Putamen (tissue), 1 donor: ENCODE measurements at places on chromosomes 2 and 18.

DNA sequence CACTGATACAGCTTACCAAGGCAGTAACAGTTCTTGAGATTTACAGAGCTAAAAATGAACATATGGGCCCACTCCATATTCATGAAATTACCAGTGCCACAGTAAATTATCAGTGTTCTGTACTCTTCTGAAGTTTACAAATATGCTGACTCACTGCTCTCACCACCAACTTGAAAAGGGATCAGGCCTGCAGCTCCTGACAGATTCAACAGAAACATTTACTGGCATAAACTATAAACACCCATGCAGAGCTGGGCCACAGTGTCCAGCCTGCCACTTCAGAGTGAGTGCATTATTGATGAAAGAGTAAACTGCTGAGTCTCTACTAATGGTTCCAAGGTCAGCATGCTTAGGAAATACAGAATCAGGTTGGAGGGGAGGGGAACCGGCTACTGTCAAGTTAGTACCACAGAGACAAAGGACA, 83.1 kb downstream of the FARSB start:
- DNase-seq: no peak

DNA sequence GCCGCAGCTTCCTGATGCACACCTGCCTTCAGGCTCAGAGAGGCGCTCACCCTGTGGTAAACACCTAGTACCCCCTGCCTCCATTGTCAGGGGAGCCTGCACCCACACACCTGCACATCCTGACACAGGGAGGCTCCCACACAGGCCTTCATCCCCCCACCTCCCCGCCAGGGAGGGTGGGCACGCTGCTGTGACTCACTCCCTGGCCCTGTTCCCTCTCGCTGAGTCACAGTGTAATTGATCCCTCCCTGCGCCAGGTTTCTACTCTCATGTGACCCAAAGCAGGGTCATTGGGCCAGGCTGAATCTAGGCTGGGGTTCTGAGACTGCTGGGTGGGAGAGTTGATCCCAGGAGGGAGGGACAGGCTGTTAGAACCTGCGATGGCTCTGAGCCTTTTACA, 8.5 kb upstream of the CELF4 start:
- peak; percentile 55 for DNase-seq

DNA sequence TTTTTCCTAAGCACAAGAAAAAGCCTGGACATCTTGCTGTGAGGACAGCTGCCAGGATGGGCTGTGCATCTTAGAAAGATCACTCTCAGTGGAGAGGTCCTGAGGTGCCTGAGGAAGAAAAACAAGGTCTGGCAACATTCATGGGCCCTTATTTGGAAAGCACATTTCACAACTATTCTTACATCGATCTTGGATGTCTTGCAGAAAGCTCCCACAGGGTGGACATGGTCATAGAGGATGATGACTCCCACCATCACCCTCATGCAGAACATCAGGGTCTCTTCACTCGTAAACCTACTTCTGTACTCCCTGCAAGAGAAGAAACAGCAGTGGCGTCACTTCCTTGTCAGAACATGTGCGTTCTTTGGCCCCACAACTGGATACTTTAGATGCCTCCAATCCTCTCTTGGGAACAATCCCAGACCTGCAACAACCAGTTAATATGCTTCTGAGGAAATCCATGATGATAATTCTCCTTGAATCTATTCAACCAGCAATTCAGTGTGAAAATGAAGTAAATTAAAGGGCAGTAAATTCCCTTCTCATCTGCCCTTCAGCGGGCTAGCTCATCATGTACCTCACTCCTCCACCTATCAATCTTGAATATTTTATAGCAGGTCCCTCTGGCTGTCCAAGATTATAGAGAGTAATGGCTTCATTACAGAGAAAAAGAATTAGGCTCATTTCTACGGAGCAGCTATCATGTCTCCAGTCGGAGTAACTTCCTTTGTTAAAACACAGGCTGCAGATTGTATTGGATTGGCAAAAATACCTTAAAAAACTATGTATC, 106.2 kb downstream of the CYRIA start:
- no peak for DNase-seq

DNA sequence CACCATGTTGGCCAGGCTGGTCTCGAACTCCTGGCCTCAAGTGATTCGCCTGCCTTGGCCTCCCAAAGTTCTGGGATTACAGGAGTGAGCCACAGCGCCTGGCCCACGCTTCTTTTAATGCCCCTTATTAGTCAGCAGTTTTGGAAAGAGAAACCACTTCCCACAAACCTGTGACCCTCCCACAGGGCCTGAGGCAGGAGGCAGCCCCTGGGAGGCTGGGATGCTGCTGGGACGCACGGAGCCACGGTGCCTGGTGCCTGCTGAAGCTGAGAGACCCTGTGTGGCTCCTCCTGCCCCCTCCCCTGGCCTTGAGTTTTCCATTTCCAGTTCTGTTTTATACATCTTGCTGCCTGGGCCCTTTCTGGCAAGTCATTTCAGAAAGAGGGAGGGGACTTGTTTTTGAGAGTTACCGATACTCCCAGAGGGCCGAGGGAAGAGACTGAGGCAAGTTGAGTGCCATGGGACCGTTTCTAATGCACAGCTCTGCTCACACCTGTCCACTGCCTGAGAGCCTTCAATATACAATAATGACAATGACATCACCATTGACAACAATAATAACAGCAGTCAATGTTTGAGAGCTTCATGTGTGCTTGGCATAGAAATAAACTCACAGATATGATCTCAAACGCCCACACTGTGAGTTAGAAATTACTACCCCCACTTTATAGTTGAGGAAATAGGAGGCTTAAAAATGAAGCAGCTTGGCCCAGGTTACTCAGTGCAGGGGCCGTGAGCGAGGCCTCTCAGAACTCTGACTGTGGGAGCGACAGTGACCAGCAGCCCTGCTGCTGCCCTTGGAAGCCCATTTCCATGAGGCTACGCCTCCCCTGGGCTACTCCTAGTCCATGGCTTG, 78.1 kb upstream of the YWHAQ start:
- DNase-seq: no peak

DNA sequence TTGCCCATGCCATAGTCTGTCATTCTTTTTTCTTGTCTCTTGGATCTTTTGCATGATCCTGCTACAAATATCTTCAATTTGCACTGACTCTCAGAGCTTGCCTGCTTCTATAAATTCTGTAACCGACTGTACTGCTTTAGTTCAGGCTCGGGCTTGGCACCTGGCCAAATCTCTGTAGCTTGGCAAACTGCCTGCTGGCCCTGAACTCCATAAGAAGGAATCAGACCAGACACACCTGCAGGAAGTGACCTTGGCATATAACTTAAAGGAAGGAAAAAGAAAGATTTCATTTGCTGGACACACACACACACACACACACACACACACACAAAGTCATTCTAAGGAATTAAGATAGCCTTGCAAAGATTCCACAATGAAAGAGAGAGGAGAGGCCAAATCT, 291.2 kb upstream of the DDX18 start:
- DNase-seq: no peak

GRCh38 chr2:46229134-46230063, 67.8 kb upstream of the EPAS1 start:
- DNase-seq: no peak

DNA sequence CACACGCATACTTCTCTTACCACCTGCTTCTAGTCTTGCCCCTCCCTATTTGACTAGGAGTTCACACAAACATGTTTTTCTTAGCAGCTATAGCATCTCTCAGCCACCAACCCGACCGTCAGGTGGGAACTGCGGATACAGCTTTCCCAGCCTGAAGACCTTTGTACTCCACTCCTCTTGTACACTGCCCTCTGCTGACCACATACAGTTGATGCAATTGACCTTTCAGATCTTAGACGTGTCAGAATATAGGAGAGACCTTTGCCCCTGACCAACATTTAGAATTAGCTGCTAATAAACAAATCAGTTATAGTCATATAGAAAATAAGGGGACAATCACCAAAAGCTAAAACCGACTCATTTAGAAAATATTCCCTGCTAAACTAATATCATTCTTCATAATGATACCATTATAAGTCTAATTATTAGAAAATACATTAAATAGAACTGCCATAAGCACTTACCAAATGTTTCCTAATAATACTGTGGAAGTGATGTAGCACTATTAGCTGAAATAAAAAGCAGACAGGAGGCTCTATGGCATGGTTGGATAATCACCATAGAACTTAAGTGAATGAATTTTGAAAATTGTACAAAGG, 208.4 kb downstream of the RAD51AP2 start:
- peak; percentile 16 for DNase-seq

GRCh38 chr2:85804583-85804982, 50.8 kb downstream of the ATOH8 start:
- no peak for DNase-seq

DNA sequence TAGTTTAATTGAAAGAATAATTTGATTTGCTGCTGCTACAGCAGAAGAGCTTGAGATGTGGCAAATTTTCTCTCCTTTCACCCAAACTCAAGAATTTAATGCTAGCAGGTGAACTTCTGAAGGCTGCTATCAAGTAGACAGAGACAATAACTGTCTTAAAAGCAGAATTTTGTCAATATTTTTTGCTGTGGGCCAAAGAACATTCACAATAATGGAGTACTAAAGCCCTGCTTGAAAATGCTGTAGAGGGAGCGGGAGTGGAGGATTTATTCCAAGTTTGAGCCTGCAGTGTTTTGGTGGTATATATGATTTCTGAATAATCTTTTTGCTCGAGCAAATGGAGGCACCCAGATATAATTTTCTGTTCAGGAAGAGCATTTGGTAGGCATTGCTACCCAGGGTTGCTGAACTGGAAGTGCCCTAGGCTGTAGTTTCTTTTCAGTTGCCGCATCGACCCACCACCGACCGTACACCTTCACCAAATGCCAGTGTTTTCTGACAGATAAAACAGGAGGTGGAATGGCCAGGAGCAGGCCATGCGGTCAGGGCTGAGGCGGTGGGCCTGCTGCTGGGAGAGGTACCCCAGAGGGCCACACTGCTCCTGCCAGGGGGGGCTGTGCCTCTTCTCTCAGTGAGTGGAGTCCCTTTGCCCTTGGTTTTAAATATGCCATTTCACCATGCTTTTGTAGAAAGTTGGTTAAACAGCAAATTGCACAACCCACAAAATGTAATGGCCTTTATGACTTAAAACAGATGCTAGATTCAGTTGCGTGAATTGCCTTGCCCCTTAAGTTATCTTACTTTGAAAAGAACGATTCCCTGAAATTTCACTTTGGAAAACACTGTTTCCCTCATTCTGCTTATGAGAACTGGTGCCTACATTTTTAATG, 36.4 kb downstream of the TSHZ1 start:
- DNase-seq: no peak

GRCh38 chr2:38125842-38126241, 49.9 kb upstream of the CYP1B1 start:
- DNase-seq: no peak

GRCh38 chr2:26463244-26464192, 14.4 kb downstream of the OTOF start:
- no peak for DNase-seq

- no peak for DNase-seq
Observed at GRCh38 chr18:24613896-24614640, 153.6 kb downstream of the HRH4 start.

- DNase-seq: no peak
Observed at GRCh38 chr2:209570194-209570593, 146.3 kb downstream of the MAP2 start.

DNA sequence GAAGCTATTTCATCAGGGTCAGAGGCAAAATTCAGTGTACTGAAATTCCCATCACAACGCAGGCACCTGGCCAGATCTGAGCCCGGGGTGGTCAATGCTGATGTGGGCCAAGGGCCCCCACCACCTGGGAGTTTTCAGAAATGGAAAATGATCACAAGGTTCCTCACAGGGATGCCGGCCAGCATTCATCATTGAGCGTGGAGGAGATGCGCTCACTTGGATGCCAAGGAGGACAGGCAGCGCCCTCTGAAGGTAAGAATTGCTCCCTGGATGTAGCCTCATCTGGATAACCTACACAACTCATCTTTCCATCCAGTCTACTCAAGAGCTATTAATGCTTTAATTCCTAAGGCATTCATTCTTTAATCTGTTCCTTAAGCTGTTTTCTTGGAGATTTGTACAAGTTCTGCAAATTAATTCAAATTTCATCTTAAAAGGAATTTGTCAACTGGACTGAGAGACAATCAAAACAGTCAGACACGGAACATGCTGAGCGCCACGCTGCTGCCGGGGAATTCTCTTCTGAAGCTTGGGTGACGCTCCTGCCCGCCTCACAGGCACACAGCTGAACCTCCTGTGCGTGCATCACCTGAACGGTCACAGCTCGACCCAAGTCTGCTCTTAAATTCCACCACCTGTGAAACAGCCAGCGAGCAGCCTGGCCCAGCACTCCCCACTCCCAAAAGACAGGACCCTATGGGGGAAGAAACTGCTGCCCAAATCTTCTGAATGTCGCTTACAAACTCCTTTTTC, 206.7 kb downstream of the HDAC4 start:
- DNase-seq: peak; percentile 82

GRCh38 chr2:37602040-37602439, 69.4 kb downstream of the CDC42EP3 start:
- DNase-seq: no peak

- no peak for DNase-seq
Observed at GRCh38 chr2:119208791-119209203, 14.8 kb upstream of the STEAP3 start.

GRCh38 chr2:219183151-219183772, 5.2 kb downstream of the RETREG2 start:
- no peak for DNase-seq

DNA sequence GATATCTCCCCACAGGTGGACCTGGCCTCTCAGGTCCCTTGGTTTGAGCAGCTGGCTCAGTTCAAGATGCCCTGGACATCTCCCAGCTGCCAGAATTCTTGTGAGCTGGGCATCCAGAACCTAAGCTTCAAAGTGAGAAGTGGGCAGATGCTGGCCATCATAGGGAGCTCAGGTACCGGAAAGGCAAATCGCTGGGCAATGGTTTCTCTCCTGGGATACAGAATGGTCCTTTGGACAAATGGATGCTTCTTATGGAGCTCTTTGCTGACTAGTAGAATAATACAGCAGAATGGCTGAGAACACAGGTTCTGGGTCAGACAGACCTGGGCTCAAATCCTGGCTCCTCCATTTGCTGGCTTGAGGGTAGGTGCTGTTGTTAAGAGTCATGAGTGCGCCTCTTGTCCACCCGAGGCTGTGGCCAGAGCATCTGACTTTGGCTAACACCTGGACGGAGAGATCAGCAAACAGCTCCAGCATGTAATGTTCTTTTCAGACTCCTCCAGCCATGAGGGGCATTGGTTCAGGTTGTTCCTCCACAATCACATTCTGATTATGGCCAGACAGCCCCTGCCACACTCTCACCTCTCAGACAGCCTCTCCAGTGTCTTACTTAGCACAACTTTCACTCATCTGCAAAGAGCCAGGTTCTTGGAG, 7.5 kb downstream of the ABCG8 start:
- no peak for DNase-seq

GRCh38 chr2:240989451-240990265, 8.8 kb upstream of the SNED1 start:
- DNase-seq: no peak

DNA sequence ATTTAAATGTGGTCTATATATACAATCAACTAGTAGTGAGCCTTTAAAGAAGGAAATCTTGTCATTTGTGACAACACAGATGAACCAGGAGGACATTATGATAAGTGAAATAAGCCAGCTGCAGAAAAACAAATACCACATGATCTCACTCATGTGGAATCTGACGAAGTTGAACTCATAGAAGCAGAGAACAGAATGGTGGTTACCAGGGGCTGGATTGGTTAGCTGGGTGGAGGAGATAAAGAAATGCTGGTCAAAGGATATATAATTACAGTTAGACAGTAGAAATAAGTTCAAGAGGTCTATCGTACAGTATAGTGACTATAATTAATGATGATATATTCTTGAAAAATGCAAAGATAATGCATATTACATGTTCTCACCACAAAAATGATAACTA, 267.9 kb downstream of the FBXO15 start:
- DNase-seq: no peak

- DNase-seq: no peak
Observed at GRCh38 chr2:232920055-232920454, 50.0 kb downstream of the SNORC start.

- DNase-seq: no peak
Observed at GRCh38 chr2:239108459-239108858, 260.6 kb downstream of the TWIST2 start.
